ENCODE measurements at places on chromosomes 2 and 18.
A peak's percentile ranks its signal among the peaks of the same experiment; 100 is the strongest.

- no peak for DNase-seq
Observed at GRCh38 chr2:181992776-181993175, 7.1 kb downstream of the PPP1R1C start.

DNA sequence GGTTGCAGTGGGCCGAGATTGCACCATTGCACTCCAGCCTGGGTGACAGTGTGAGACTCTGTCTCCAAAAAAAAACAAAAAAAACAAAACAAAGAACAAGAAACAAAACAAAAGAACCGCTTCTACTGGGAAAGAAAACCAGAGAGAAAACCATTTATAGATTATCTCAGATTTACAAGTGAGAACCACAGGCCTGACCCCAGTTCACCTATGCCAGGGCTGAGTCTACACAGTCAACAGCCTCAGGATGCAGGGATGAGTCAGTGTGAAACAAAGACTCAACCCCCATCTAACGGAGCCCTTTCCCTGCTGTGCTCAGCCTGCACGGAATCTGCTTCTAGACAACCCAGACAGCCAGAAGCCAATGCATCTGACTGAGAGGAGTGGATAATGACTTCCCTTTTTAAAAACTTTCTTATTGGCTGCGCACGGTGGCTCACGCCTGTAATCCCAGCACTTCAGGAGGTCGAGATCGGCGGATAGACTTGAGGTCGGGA is 25.5 kb upstream of the YWHAQ start:
- DNase-seq: peak; percentile 88

DNA sequence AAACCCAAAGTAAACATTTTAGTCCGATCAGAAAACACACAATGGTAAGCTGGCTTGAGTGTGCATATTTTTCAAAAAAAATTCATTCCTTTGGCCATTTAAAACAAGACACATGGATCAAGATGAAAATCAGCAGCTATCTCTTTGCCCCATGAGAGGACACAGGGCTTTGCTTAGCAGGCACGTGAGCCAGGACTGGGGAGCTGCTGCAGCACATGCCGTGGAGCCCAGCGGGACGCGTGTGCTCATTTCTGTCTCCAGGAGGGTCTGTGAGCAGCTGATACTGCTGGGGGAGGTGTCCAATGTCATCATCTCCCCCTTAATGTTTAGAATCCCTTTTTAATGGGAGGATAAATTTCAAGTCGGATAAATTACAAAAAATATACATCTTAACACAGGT is 49.8 kb upstream of the CNGA3 start:
- no peak for DNase-seq

GRCh38 chr2:54632733-54633692 is 90.4 kb upstream of the EML6 start:
- DNase-seq: peak; percentile 51

- no peak for DNase-seq
Observed at GRCh38 chr2:85405201-85406059, 4.7 kb downstream of the CAPG start.

- DNase-seq: no peak
Observed at GRCh38 chr2:1977655-1978054, 233.3 kb upstream of the PXDN start.

Measured in kidney glomerular epithelial cell (primary cell).